ENCODE measurements at places on chromosomes 11 and 22. TPM values are rescaled to one million over a fixed set of nuclear protein-coding genes. Genes with fewer than 3 reads are reported as not detected.

DNA sequence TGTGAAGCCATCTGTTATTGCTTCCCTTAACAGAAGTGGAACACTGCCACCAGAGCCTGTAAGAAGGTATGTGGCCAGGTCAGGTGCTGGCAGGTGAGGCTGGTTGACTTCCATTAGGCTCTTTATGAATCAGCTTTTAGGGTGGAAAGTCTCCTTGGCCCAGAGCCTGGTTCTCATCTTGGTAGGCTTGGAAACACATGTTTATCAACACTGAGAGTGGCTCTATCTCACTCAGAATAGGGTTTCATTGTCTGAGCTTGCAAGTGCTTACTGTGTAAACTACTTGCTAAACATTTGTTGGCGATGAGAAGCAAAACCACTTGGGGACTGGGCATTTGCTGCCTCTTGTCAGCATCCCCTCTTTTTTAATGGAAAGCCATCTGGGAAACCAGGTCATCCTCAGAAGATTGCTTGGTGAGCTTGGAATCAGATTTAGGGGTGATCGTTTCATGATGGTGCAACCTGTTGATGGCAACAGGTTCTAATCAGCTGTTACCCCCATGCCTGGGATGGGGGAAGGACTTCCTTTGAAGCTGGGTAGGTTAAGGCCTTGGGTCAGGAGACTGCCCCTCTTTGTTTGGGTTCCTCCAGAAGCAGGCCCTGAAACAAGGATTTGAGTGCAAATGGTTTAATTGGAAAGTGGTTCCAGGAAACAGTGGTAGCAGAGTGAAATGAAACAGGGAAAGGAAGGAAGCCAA is 75.0 kb upstream of the AMPD3 start:
- no peaks in the 10 kb centered on the region for H3K36me3 ChIP-seq
- H3K4me3 ChIP-seq = no peak overlapping the region
- DNase-seq = no peak
- no peaks in the 10 kb centered on the region for H3K27me3 ChIP-seq
- peak overlapping the region; percentile 21 for H3K27ac ChIP-seq
- no peaks in the 10 kb centered on the region for H3K4me1 ChIP-seq

GRCh38 chr11:101030692-101031091 is 98.9 kb downstream of the PGR start:
- H3K4me3 ChIP-seq = no peak overlapping the region
- H3K36me3 ChIP-seq = no peaks in the 10 kb centered on the region
- no peak overlapping the region for H3K27ac ChIP-seq
- no peaks in the 10 kb centered on the region for H3K27me3 ChIP-seq

- no peak overlapping the region for H3K27ac ChIP-seq
- no peaks in the 10 kb centered on the region for H3K27me3 ChIP-seq
- no peak overlapping the region for H3K4me3 ChIP-seq
Measured at GRCh38 chr22:38098410-38099249, 11.9 kb downstream of the BAIAP2L2 start.

DNA sequence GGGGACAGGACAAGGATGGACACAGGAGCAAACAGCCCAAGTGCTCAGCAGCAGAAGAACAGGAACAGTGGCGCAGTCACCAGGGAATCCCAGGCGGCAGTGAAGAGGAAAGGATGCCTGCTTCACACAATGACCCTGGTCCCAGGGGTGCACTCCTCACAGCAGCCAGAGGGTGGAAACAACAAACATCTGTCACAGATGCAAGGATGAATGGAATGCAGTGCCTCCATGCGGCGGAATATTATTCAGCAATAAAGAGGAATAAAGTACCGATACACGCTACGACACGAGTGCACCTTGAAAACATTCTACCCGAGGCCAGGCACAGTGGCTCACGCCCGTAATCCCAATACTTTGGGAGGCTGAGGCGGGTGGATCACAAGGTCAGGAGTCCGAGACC is 12.7 kb downstream of the CSNK1E start:
- peaks cover 56% of the 10 kb centered on the region for H3K36me3 ChIP-seq
- H3K4me1 ChIP-seq = peaks cover 47% of the 10 kb centered on the region
- no peaks in the 10 kb centered on the region for H3K27me3 ChIP-seq
- H3K4me3 ChIP-seq = no peak overlapping the region

Gene MLC1
- total RNA-seq = 0.79 TPM

Gene TENM4
- 4.1 TPM for total RNA-seq

Gene SYT9
- not detected for total RNA-seq

Gene C22orf31
- not detected for total RNA-seq

All from upper lobe of left lung (tissue), 6 donors.